ENCODE measurements at places on chromosomes 2 and 18. TPM values are rescaled to one million over a fixed set of nuclear protein-coding genes. Genes with fewer than 3 reads are reported as not detected.

The C2orf72 gene
- total RNA-seq, result not detected

The AGFG1 gene
- 55.0 TPM for total RNA-seq

The MFSD6 gene
- 58.2 TPM for total RNA-seq

The UGT1A7 gene
- total RNA-seq, result not detected

The CCDC178 gene
- total RNA-seq, result not detected
